ENCODE measurements at places on chromosomes 4 and X.

- DNase-seq, result no peak
Observed at GRCh38 chr4:8534611-8535010, 45.6 kb upstream of the GPR78 start.

GRCh38 chrX:30618160-30618765, 35.0 kb upstream of the GK start:
- DNase-seq, result no peak

DNA sequence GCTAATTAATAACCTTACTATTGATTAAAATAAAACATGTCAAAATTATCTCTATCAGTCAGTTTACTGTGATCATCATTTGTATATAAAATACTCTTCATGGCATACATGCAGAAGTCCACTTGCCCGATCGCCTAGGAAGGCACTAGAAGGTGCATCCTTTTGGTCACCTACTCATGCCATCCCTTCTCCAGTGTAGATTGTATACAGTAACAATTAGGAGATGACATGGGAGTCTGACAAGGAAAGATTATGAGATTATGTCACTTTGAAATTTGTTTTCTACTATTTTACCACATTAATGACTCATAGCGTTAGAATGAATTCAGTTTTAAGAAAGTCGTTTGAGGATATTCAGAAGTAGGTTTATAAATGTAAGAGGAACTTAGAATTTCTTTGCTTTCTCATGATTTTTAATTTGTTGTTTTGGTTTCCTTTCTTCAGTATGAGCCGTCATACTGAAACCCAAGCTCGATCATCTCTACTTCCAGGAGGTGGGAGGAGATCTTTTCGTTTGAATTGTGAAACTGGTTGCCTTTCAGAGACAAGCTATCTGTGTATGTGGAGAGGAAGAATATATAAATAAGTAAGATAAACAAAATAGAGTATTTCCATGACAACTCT, 51.1 kb upstream of the UNC5C start:
- DNase-seq, result no peak

DNA sequence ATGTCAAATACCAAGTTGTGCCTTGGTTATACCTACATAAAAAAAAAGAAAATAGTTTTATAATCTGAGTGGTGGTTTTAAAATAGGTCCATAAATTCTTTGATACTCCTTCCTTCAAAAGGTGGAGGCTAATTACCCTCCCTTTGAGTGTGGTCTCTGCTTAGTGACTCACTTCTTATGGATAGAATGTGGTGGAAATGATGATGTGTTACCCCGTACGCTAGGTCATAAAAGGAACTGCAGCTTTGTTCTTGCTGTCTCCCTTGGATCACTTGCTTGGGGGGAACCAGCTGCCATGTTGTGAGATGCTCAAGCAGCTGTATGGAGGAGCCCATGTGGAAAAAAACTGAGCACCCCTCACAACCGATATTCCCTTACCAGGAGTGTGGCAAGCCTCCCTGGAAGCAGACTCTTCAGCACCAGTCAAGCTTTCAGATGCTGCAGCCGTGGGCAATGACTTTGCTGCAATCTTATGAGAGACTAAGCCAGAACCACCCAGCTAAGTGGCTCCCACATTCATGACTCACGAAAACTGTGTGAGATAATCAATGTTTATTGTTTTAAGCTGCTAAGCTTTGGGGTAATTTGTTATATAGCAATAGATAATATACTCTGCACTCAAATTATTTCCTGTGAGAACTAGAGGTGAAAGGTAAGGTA, 195.0 kb upstream of the GATB start:
- no peak for DNase-seq

Data from NCI-H446 treated with DMSO at 0.1 percent for 48 hours (cell line).